ENCODE measurements at places on chromosomes 4 and X. TPM values are rescaled to one million over a fixed set of nuclear protein-coding genes. Genes with fewer than 3 reads are reported as not detected.

DNA sequence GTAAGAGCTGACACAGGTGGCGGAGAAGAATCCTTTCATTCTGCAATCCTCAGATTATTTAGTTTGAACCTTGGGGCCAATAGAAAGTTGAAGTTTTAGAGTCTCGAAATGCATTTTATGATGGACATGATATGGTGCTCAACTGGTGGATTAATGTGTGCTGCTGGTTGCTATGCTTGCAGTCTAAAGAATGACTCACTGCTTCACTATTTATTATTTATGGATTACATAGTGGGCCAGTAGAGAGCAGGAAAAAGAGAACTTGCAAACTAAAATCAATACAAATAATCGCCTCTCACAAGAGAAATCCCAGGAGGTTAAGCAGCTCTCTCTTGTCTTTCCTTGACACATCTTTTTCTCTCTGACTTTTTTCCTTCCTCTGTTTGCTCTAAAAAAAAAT is 2326.8 kb upstream of the AGA start:
- H3K4me3 ChIP-seq, result no peak overlapping the region
- DNase-seq, result no peak
- no peak overlapping the region for H3K27ac ChIP-seq
- H3K4me1 ChIP-seq, result no peaks in the 10 kb centered on the region
- no peaks in the 10 kb centered on the region for H3K27me3 ChIP-seq
- H3K36me3 ChIP-seq, result no peaks in the 10 kb centered on the region

DNA sequence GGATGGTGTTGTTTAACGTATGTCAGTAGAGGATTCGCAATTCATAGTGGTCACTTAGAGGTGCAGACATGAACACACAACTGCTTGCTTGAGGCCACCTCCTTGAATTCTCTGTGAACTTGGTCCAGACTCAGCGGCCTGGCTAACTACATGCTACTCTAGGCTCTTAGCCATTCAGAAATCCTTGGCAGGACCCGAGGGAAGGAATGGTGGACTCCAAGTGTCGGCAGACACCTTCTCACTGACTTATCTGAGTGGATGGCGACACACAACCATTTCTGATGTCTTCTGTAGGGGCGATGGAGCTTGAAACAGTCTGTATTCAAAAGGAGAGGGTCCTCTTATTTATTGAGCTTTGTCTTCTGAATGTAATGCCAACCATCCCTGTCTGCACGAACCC is 24.4 kb downstream of the ADGRL3 start:
- no peaks in the 10 kb centered on the region for H3K36me3 ChIP-seq
- no peaks in the 10 kb centered on the region for H3K4me1 ChIP-seq
- no peak overlapping the region for H3K27ac ChIP-seq

DNA sequence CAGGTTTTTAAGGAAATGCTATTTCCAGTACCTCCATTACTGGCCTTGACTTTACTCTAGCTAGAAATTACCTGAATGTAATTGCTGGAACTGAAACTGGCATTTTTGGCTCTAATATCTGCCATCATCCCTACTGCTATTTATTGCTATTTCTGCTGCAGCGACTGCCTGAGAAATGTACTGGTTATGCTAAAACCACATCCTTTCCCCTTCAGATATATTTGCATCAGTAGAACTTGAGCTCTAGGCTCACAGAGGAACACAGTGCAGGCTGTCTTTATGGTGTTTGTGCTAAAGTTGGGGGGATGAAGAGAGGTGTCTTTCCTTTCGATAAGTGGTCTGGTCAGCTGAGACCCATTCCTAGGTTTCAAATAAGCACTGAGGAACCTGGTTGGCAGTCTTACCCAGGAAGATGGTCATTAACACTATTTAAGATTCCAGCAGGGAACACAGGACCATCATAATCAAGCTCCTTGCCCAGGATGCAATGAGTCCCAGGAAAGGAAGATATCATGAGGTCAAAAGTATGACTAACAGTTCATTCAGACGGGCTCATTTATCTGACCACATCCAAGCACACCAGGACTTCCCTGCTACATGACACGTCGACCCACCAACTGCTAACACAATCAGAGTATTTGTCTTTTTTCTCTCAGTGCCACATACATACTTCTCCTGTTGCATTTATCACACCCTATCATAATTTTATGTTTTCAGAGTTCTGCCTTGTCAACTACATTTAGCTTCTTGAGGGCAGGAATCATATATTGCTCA is 137.4 kb downstream of the GABRA3 start:
- no peak for DNase-seq
- H3K27me3 ChIP-seq, result no peaks in the 10 kb centered on the region
- H3K4me1 ChIP-seq, result no peaks in the 10 kb centered on the region
- no peak overlapping the region for H3K27ac ChIP-seq
- H3K4me3 ChIP-seq, result no peak overlapping the region

DNA sequence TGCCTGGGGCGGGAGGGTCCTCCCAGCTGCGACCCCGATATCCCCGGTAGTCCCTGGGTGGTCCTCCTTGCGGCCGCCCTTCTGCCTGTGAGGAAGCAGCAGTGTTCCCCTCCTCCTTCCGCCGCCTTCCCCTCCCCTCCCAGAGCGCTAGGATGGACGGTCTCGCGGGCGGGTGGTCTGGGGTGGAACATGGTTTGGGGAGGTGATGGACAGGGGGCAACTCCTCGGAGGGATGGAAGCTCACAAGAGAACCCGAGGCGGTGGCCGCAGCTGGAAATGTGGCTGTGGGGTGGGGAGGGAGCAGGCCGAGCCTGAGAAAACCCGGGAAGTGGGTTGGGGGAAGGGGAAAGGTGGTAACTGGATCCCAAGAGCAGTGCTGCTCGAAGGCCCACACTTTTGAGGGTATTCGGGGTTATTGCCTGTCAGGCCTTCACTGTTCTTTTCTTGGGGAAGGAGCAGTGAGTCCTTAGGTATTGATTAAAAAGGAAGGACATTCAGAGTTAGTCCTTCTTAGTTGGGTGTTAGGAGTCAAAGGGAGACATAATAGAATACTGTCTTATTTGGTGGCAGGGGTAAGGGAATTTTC is 581 bp downstream of the UBE2K start:
- H3K4me3 ChIP-seq, result peak overlapping the region; percentile 99
- DNase-seq, result no peak
- H3K36me3 ChIP-seq, result peaks cover 24% of the 10 kb centered on the region
- no peaks in the 10 kb centered on the region for H3K27me3 ChIP-seq
- H3K4me1 ChIP-seq, result peaks cover 38% of the 10 kb centered on the region

DNA sequence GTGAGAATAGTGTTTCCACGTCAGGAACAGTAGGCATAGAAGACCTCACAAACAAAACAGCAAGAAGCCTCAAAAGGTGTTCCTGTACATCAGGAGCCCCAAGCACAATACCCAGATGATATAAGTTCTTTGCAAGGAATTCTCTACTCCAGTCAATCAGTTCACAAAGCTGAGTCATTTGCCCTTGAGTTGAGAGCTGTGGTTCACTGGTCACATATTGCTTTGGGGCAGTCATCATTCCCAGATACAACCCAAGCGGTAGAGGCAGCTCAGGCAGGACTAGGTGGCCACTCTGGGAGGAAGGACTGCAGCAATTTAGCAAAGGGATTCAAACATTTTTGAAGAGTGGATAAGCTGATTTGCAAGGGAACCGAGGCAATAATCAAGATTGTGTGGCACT is 551.5 kb upstream of the ZFP42 start:
- no peak overlapping the region for H3K4me3 ChIP-seq
- no peak overlapping the region for H3K27ac ChIP-seq
- DNase-seq, result no peak
- no peaks in the 10 kb centered on the region for H3K36me3 ChIP-seq
- H3K4me1 ChIP-seq, result no peaks in the 10 kb centered on the region

DNA sequence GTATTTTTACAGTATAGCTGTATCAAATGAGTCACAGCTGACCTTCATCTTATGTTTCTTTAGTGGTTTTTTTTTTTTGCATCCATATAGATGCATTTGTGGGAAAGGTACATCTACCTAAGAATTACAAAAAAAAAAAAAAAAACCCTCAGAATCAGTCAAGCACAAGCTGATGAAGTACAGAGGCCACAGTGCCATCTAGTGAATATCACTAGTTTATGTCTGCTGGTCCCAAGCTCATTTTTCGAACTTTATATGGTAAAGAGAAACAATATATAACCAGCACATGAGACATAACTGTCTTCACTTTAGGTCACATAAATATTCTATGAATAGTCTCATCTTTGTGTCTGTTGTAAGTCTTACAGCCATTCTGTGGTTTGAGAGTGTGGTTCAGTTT is 220.1 kb downstream of the DLG3 start:
- no peak for DNase-seq
- no peak overlapping the region for H3K27ac ChIP-seq
- peaks cover 4% of the 10 kb centered on the region for H3K27me3 ChIP-seq
- H3K36me3 ChIP-seq, result no peaks in the 10 kb centered on the region
- H3K4me3 ChIP-seq, result no peak overlapping the region
- H3K4me1 ChIP-seq, result no peaks in the 10 kb centered on the region

MAGEA2B gene
- not detected for total RNA-seq

DNA sequence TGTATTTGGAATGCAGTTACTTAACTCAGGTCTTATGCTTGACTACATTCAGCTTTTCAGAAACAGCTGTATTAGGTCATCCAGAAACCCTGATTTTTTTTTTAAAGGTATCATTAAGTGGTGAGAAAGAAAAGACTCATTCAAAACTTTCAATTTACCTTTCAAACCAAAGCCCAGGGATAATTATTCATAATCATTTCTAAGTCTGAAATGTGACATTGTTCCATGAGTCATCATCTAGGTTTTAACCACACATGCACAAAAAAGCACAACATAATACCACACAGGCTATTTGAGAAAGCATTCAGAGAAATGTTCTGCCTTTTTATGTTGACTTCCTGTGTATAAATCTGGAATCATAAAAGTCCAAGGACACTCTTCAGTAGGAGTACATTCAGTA is 288.2 kb downstream of the IL1RAPL2 start:
- no peak overlapping the region for H3K27ac ChIP-seq
- H3K36me3 ChIP-seq, result no peaks in the 10 kb centered on the region
- H3K4me1 ChIP-seq, result no peaks in the 10 kb centered on the region
- H3K27me3 ChIP-seq, result no peaks in the 10 kb centered on the region
- no peak for DNase-seq

DNA sequence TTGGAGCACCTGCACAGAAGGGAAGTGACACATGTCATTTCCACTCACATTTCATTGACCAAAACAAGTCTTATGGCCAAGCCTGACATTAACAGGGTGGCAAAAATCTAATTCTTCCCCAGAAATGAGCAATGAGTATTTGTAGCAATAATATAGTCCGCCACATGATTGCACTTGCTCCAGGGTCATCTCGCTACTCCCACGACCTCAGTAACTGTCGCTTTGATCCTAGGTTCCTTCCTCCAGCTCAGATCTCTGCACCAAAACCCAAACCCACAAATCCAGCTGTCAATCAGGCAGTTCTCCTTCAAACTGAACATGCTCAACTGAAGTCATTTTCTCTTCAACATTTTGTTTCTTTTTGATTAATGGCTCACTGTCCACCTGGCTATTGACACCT is 25.2 kb upstream of the PTTG2 start:
- peaks cover 1% of the 10 kb centered on the region for H3K4me1 ChIP-seq
- no peak for DNase-seq
